GM23338 (cell line): ENCODE measurements at places on chromosomes 5 and 9. TPM values are rescaled to one million over a fixed set of nuclear protein-coding genes. Genes with fewer than 3 reads are reported as not detected.

DNA sequence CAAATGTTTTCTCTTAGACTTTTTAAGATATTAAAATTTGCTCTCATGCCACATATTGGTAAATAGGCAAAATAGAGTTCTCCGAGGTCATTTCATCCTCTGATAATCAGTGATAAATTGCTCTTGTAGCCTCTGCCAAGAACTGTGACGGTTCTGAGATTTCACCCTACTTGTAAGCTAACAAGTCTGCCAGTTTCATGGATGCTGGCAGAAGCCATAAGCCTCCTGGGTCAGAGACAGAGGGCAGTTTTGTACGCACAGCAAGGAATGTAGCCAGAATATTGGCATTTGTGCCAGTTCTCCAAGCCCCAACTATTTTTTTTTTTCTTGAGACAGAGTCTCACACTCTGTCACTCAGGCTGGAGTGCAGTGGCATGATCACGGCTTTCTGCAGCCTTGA lies 945.0 kb upstream of the WWC1 start:
- H3K4me1 ChIP-seq, result no peaks in the 10 kb centered on the region
- H3K36me3 ChIP-seq, result no peaks in the 10 kb centered on the region
- no peak overlapping the region for H3K27ac ChIP-seq
- no peak overlapping the region for H3K4me3 ChIP-seq

GRCh38 chr9:78871452-78872331 lies 574.8 kb downstream of the PSAT1 start:
- DNase-seq, result no peak
- H3K27me3 ChIP-seq, result no peaks in the 10 kb centered on the region
- H3K27ac ChIP-seq, result no peak overlapping the region
- H3K4me1 ChIP-seq, result no peaks in the 10 kb centered on the region

DNA sequence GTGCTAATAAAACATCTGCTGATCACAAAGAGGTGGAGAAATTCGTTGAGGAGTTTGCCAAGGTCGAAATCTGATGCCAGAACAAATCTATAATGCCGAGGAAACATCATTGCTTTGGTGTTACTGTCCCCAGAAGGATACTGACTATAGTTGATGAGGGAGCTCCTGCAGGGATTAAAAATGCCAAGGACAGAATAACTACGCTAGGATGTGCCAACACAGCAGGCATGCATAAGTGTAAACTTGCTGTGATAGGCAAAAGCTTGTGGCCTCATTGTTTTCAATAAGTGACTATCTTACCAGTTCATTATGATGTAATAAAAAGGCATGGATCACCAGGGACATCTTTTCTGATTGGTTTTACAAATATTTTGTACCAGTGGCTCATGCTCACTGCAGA lies 66.8 kb upstream of the ADCY2 start:
- no peak overlapping the region for H3K27ac ChIP-seq
- DNase-seq, result no peak
- H3K4me3 ChIP-seq, result no peak overlapping the region
- H3K4me1 ChIP-seq, result peaks cover 29% of the 10 kb centered on the region
- H3K36me3 ChIP-seq, result no peaks in the 10 kb centered on the region
- H3K27me3 ChIP-seq, result no peaks in the 10 kb centered on the region

DNA sequence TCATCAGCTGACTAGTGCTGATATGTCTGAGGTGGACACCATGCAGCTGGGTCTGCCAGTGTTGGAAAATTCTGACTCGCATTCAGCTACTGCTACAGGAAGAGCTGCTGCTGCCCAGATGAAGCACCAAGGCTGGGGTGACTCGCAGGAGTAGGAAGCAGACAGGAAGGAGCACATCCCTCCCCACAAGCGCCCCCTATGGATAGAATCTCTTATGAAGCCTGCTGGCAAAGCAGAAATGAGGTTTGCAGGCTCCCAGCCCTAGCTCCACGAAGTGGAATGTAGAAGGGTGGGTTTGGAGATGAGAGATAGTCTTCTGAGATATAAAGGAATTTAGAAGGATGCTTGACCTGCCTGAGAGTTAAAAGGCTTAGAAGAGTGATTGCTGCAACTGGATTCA lies 443.0 kb downstream of the ACTL7B start:
- H3K4me1 ChIP-seq, result no peaks in the 10 kb centered on the region
- no peak overlapping the region for H3K27ac ChIP-seq
- H3K27me3 ChIP-seq, result no peaks in the 10 kb centered on the region
- H3K36me3 ChIP-seq, result no peaks in the 10 kb centered on the region
- DNase-seq, result peak; percentile 93

GRCh38 chr5:2861605-2862004 lies 110.1 kb upstream of the IRX2 start:
- no peak overlapping the region for H3K4me3 ChIP-seq
- H3K4me1 ChIP-seq, result no peaks in the 10 kb centered on the region
- H3K36me3 ChIP-seq, result no peaks in the 10 kb centered on the region
- no peaks in the 10 kb centered on the region for H3K27me3 ChIP-seq
- H3K27ac ChIP-seq, result no peak overlapping the region

DNA sequence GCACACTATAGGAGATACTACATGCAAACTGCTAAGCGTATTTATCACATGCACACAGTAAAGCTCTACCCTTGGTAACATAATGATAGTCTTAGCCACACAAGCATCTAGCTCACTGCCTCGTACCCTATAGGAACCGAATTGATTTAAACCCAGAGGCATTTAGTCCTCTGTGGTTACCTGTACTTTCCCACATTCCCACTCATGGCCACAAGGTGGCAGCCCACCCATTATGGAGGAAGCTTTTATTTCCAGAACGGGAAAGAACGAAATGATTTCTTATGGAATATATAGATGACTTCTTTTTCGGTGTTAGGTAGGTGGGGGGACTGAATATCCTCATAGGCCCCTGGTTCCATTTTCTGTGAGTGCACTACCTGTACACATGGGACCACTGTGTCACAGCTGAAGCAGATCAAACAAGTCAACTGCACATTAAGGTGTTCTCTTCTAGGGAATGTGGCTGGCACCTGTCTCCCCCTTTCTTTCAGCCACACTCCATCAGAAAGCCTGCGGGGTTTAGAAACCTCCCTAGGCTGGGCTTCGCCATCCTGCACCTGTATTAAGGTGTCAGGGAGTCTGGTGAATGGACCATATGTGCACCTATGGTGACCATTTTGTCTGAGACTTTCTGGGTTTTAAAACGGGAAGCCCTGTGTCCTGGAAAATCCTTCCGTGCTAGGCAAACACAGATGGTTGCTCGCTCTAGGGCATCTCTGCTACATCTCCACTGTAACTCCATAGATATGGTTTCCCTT lies 313.2 kb downstream of the SLIT3 start:
- no peaks in the 10 kb centered on the region for H3K27me3 ChIP-seq
- H3K27ac ChIP-seq, result no peak overlapping the region
- peak; percentile 90 for DNase-seq
- no peaks in the 10 kb centered on the region for H3K36me3 ChIP-seq
- H3K4me3 ChIP-seq, result no peak overlapping the region

GRCh38 chr5:179250561-179251225 lies 94.6 kb downstream of the ADAMTS2 start:
- H3K27me3 ChIP-seq, result no peaks in the 10 kb centered on the region
- no peak for DNase-seq
- no peak overlapping the region for H3K27ac ChIP-seq
- H3K36me3 ChIP-seq, result no peaks in the 10 kb centered on the region

- H3K4me3 ChIP-seq, result no peak overlapping the region
- H3K4me1 ChIP-seq, result no peaks in the 10 kb centered on the region
- no peak overlapping the region for H3K27ac ChIP-seq
- no peaks in the 10 kb centered on the region for H3K36me3 ChIP-seq
- H3K27me3 ChIP-seq, result no peaks in the 10 kb centered on the region
- DNase-seq, result no peak
Observed at GRCh38 chr5:158458086-158458485, 599.1 kb upstream of the CLINT1 start.

GRCh38 chr9:35552837-35553236 lies 52.2 kb upstream of the TESK1 start:
- no peaks in the 10 kb centered on the region for H3K4me1 ChIP-seq
- H3K27ac ChIP-seq, result no peak overlapping the region

- no peak overlapping the region for H3K27ac ChIP-seq
- no peaks in the 10 kb centered on the region for H3K36me3 ChIP-seq
- no peak overlapping the region for H3K4me3 ChIP-seq
- H3K4me1 ChIP-seq, result no peaks in the 10 kb centered on the region
Observed at GRCh38 chr5:194603-195209, 3.4 kb downstream of the LRRC14B start.

- no peaks in the 10 kb centered on the region for H3K4me1 ChIP-seq
- no peaks in the 10 kb centered on the region for H3K36me3 ChIP-seq
- H3K4me3 ChIP-seq, result no peak overlapping the region
- H3K27me3 ChIP-seq, result no peaks in the 10 kb centered on the region
- no peak overlapping the region for H3K27ac ChIP-seq
- DNase-seq, result no peak
Observed at GRCh38 chr5:40688996-40689395, 9.3 kb downstream of the PTGER4 start.

GRCh38 chr5:157059891-157060290 lies 975 bp upstream of the HAVCR1 start:
- H3K4me3 ChIP-seq, result no peak overlapping the region
- no peaks in the 10 kb centered on the region for H3K27me3 ChIP-seq
- DNase-seq, result no peak
- no peak overlapping the region for H3K27ac ChIP-seq

DNA sequence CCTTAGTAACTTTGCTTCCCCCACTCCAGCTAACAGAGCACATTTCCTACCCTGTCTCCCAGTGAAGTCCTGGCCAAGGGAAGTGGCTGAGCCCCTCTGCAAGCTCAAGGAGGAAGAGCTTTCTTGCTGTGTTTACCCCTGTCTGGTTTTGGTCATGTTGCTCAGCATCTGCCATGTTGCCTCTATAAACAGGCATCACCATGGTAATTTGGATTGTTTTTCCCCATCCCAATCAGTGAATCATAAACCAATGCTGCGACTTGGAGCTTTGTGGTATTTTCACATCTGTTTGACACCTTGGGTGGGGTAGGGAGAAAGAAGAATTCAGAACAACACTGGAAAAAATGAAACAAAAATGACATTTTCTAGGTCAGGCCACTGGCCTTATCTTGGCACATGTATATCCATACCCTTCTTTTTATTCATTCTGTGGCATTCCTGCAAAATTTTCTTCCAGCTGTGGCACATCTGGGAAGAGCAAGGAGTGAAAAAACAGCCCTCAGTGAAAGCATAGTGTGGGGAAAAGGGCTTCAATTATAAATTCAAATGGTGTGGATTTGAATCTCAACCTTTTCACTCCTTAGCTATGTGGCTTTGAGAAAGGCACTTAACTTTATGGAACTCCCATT lies 42.5 kb downstream of the SLIT3 start:
- H3K4me1 ChIP-seq, result no peaks in the 10 kb centered on the region
- DNase-seq, result no peak
- H3K4me3 ChIP-seq, result no peak overlapping the region
- H3K36me3 ChIP-seq, result no peaks in the 10 kb centered on the region

- DNase-seq, result no peak
- H3K27ac ChIP-seq, result no peak overlapping the region
- peaks cover 10% of the 10 kb centered on the region for H3K27me3 ChIP-seq
- peaks cover 18% of the 10 kb centered on the region for H3K4me1 ChIP-seq
- no peak overlapping the region for H3K4me3 ChIP-seq
- no peaks in the 10 kb centered on the region for H3K36me3 ChIP-seq
Observed at GRCh38 chr9:126517833-126518356, 95.8 kb upstream of the LMX1B start.

DNA sequence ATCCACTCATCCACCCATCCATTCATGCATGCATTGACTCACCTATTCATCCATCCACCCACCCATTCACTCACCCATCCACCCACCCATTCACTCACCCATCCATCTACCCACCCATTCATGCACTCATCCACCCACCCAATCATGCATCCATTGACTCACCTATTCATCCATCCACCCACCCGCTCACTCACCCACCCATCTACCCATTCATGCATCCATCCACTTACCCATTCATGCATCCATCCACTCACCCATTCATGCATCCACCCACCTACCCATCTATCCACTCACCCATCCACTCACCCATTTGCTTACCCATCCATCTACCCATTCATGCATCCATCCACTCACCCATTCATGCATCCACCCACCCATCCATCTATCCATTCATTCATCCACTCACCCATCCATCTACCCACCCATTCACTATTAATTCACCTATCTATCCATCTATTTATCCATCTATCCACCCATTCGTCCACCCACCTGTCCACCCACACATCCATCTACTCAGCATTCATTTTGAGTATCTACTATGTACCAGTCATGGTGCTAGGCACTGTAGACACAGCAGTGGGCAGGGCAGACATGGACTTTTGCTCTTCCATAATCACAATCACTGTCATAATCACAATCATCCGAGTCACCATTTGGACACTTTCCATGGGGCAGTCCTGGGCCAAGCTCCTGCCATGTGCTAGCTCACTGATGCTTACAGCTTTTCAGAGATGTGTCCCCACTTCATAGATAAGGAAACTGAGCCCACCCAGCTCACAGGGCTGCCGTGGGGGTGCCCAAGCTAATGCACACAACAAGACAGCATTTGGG lies 34.4 kb downstream of the HMCN2 start:
- DNase-seq, result no peak
- no peak overlapping the region for H3K27ac ChIP-seq
- H3K27me3 ChIP-seq, result no peaks in the 10 kb centered on the region
- H3K4me1 ChIP-seq, result no peaks in the 10 kb centered on the region
- no peaks in the 10 kb centered on the region for H3K36me3 ChIP-seq

DNA sequence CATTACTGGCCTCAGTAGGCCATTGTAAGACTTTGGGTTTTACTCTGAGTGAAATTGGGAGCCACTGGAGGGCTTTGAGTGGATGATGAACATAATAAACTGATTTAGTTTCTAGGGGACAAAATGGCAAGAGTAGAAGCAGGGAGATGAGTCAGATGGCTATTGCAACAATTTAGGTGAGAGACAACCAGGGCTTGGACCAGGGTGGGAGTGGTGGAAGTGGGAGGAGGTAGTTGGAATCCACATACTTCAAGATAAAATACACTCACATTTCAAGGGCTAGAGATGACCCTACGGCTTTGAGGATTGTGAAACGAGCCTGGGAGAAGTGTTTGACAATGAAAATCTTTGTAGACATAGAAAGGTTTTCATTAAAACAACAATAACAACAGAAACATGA lies 136.3 kb downstream of the ACTBL2 start:
- no peaks in the 10 kb centered on the region for H3K4me1 ChIP-seq
- no peaks in the 10 kb centered on the region for H3K27me3 ChIP-seq
- no peak for DNase-seq

- no peak overlapping the region for H3K4me3 ChIP-seq
- H3K4me1 ChIP-seq, result peaks cover 21% of the 10 kb centered on the region
- H3K36me3 ChIP-seq, result no peaks in the 10 kb centered on the region
- H3K27ac ChIP-seq, result no peak overlapping the region
- H3K27me3 ChIP-seq, result no peaks in the 10 kb centered on the region
Observed at GRCh38 chr5:128681096-128681495, 143.1 kb upstream of the FBN2 start.

- H3K27ac ChIP-seq, result no peak overlapping the region
- H3K4me1 ChIP-seq, result peaks cover 14% of the 10 kb centered on the region
- no peak for DNase-seq
- H3K4me3 ChIP-seq, result no peak overlapping the region
- no peaks in the 10 kb centered on the region for H3K36me3 ChIP-seq
- H3K27me3 ChIP-seq, result no peaks in the 10 kb centered on the region
Observed at GRCh38 chr5:67063791-67064190, 132.8 kb downstream of the CD180 start.

The SHROOM1 gene
- total RNA-seq, result 4.3 and 5.4 TPM in 2 replicates

The PCA3 gene
- 0.28 TPM in 1 of 2 replicates, not detected in the other for total RNA-seq

The HRCT1 gene
- total RNA-seq, result not detected in 2 replicates

The EPB41L4B gene
- 32.2 and 34.4 TPM in 2 replicates for total RNA-seq

The OTP gene
- total RNA-seq, result not detected in 2 replicates
